Neural crest cell (in vitro differentiated cells): ENCODE measurements at places on chromosomes 3 and 15. TPM values are rescaled to one million over a fixed set of nuclear protein-coding genes. Genes with fewer than 3 reads are reported as not detected.
A peak's percentile ranks its signal among the peaks of the same experiment; 100 is the strongest.

SLC6A1 gene
- total RNA-seq, result 0.42 and 0.45 TPM in 2 replicates

CA12 gene
- total RNA-seq, result 1.1 TPM in 2 replicates

DNA sequence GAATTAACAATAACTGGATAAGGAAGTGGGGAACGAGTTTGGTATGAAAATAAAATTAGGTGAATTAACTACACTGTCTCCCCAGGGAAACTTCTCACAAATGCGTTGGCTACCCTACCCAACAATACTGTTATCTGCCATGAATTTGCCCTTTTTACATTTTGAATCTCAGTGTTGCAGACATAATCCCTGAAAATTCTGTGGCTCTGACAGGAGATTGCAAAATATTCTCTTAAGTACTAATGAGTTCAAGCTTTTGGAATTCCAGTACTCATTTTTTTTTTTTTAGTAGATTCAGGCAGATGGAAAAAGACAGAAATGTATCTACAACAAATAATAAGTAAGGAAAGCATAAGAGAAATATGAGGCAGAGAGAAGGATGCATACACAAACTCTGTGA lies 332.6 kb downstream of the LSAMP start:
- no peak overlapping the region for H3K27ac ChIP-seq
- H3K36me3 ChIP-seq, result no peaks in the 10 kb centered on the region
- H3K4me1 ChIP-seq, result no peaks in the 10 kb centered on the region

TUSC7 gene
- total RNA-seq, result not detected in 2 replicates

GRCh38 chr15:73357999-73358665 lies 10.6 kb downstream of the HCN4 start:
- DNase-seq, result no peak
- no peak overlapping the region for H3K4me3 ChIP-seq
- peaks cover 4% of the 10 kb centered on the region for H3K4me1 ChIP-seq
- peaks cover 3% of the 10 kb centered on the region for H3K27me3 ChIP-seq
- H3K36me3 ChIP-seq, result no peaks in the 10 kb centered on the region
- no peak overlapping the region for H3K27ac ChIP-seq

GRCh38 chr3:168341192-168341815 lies 245.6 kb upstream of the GOLIM4 start:
- peak overlapping the region; percentile 24 for H3K27ac ChIP-seq
- no peak overlapping the region for H3K4me3 ChIP-seq
- no peaks in the 10 kb centered on the region for H3K27me3 ChIP-seq
- no peaks in the 10 kb centered on the region for H3K36me3 ChIP-seq
- no peak for DNase-seq
- H3K4me1 ChIP-seq, result peaks cover 6% of the 10 kb centered on the region

DNA sequence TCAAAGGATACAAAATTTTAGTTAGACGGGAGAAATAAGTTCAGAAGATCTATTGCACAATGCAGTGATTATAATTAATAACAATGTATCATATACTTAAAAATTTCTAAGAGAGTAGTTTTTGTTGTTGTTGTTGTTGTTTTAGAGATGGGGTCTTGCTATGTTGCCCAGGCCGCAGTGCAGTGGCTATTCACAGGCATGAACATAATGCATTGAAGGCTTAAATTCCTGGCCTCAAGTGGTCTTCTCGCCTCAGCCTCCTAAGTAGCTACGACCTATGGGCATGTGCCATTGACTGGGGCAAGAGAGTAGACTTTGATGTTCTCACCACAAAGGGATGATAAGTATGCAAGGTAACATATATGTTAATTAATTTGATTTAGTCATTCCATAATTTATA lies 7.5 kb downstream of the STRIT1 start:
- no peak overlapping the region for H3K4me3 ChIP-seq
- no peaks in the 10 kb centered on the region for H3K27me3 ChIP-seq

- DNase-seq, result no peak
- peaks cover 23% of the 10 kb centered on the region for H3K36me3 ChIP-seq
- H3K27me3 ChIP-seq, result no peaks in the 10 kb centered on the region
- no peak overlapping the region for H3K4me3 ChIP-seq
These were observed 725.9 kb upstream of the NR2F2 start for GRCh38 chr15:95604634-95605036.

EPHB3 gene
- 9.7 and 13.4 TPM in 2 replicates for total RNA-seq

SLC12A1 gene
- 0.16 and 0.20 TPM in 2 replicates for total RNA-seq

- no peak for DNase-seq
- peaks cover 19% of the 10 kb centered on the region for H3K36me3 ChIP-seq
- H3K27me3 ChIP-seq, result no peaks in the 10 kb centered on the region
- H3K4me1 ChIP-seq, result no peaks in the 10 kb centered on the region
- no peak overlapping the region for H3K27ac ChIP-seq
These were observed 19.8 kb downstream of the PFKFB4 start for GRCh38 chr3:48536785-48537184.

DNA sequence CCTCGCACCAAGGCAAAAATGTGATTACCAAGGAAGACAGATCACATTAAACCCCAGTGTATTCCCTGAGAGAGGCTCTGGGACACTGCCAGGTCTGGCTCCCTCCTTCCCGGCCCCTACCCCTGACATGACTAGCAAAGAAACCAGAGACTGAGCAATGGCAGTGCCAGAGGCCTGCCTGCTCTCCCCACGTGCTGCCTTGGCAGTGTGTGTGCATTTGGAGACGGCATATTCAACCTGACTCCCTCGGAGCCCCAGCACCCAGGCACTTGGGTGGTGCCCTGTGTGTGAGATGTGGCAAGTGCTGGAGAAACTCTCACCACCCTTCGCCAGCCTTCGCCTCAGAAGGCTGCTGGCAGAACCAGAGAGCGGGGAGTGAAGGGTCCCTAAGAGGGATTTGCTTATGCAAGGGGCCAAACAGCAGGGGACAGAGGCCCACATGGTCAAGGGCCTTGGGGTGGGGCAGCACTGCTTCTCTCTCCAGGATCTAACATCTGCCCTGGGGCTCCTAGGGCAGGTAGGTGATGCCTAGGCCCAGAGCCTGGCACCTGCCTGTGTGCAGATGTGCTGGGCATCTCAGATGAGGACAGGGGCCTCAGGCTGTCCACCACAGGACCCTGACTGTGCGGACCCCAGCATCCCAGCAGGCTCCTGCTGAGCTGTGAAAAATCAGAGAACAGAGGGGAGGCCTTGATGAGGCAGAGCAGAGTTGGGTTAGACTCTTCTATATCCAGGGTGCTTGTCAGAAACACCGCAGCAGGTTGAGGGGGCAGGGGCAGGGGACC lies 23.6 kb upstream of the PLXNA1 start:
- no peaks in the 10 kb centered on the region for H3K36me3 ChIP-seq
- peak overlapping the region; percentile 94 for H3K27ac ChIP-seq
- DNase-seq, result no peak
- peaks cover 19% of the 10 kb centered on the region for H3K4me1 ChIP-seq
- H3K4me3 ChIP-seq, result no peak overlapping the region

DNA sequence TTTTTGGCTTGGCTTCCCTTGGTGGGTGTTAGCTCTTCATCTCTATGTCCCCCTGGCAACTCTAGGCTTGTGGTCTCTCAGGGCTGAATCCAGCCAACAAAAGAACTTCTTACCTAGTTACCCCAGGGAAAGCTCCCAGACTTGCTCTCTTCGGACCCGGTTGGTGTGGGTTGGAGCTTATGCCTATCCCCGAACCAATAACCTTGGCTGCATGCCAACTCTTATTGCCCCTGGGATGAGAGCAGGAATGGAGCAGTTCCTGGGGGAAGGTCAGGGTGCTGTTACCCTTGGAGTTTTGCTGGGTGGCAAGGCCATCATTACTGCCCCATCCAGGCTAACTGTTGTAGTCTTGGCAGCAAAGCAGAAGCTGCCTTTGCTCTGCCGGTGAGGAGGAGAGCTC lies 147.8 kb downstream of the CACNA1D start:
- H3K27ac ChIP-seq, result no peak overlapping the region
- H3K4me3 ChIP-seq, result no peak overlapping the region
- no peak for DNase-seq

- H3K27ac ChIP-seq, result no peak overlapping the region
- no peaks in the 10 kb centered on the region for H3K27me3 ChIP-seq
- no peaks in the 10 kb centered on the region for H3K4me1 ChIP-seq
- H3K4me3 ChIP-seq, result no peak overlapping the region
- no peak for DNase-seq
These were observed 93.9 kb upstream of the VGLL3 start for GRCh38 chr3:87084868-87085267.

DNA sequence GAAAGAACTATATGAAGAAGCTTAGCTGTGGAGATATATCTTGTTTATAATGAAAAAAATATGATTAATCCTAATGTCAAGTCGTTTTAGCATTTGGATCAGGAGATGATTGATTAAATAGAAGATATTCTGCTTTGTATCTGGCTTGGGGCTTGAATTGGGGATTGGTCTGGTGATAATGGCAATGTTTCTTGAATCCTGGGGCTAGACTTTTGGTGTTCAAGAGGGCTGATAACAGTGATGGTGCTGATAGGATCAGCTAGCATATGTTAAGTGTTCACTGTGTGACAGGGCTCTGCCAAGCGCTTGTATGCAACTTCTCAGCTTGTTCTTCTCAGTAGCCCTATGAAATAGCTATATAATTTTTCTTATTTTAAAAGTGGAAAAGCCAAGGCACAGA lies 20.2 kb downstream of the CNOT10 start:
- no peak overlapping the region for H3K4me3 ChIP-seq
- H3K27me3 ChIP-seq, result no peaks in the 10 kb centered on the region
- no peak overlapping the region for H3K27ac ChIP-seq
- H3K36me3 ChIP-seq, result peaks cover 6% of the 10 kb centered on the region
- H3K4me1 ChIP-seq, result peaks cover 6% of the 10 kb centered on the region

PRKAR2A gene
- 47.6 and 49.6 TPM in 2 replicates for total RNA-seq

DNA sequence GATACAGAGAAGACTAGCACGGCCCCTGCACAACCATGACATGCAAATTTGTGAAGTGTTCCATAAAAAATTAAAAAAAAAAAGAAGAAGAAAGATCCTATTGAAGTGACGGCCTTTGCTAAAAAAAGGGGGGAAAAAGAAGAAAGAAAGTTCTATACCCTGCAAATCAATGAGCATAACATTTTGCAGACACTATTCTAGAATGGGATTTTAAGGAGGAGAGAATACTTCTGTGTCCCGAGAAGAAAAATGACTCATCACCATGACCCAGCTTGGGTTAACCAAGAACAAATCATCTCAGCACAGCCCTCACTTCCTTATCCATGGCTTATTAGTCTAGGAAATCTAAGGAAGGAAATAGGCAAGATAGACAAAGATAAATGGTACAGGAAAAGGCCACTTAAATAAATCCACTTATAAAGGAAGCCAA lies 7.4 kb upstream of the SH3BP5 start:
- H3K4me1 ChIP-seq, result peaks cover 5% of the 10 kb centered on the region
- H3K36me3 ChIP-seq, result no peaks in the 10 kb centered on the region
- peaks cover 15% of the 10 kb centered on the region for H3K27me3 ChIP-seq
- no peak overlapping the region for H3K27ac ChIP-seq
- DNase-seq, result no peak
- H3K4me3 ChIP-seq, result no peak overlapping the region

TAGLN3 gene
- 62.6 and 70.2 TPM in 2 replicates for total RNA-seq

KNSTRN gene
- 73.7 and 74.7 TPM in 2 replicates for total RNA-seq
